ENCODE measurements at places on chromosomes 2 and 18. TPM values are rescaled to one million over a fixed set of nuclear protein-coding genes. Genes with fewer than 3 reads are reported as not detected.

Gene SERPINB12
- total RNA-seq: not detected

Gene EVX2
- total RNA-seq: not detected

Gene TFCP2L1
- 1.9 TPM for total RNA-seq

Gene SATB2
- total RNA-seq: 23.0 TPM

Gene CHRNG
- total RNA-seq: not detected

Gene SERPINB4
- total RNA-seq: 4.3 TPM

DNA sequence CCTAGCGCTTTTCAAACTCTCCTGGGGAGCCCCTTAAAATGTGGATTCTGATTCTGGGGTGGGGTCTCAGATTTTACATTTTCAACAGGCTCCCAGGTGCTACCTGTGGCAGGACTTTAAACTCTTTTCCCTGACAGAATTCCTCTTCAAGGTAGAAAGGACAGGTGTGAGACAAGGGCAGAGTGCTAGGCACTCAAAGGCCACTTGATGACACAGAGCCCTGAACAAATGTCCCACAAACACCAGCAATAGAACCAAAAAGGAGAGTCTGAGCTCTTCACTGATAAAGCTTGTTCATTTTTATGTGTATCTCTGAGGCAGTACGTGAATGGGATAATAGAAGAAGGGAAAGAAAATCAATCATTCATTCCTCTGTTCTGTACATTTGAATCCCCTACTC, 77.7 kb upstream of the PELI1 start:
- DNase-seq: no peak

DNA sequence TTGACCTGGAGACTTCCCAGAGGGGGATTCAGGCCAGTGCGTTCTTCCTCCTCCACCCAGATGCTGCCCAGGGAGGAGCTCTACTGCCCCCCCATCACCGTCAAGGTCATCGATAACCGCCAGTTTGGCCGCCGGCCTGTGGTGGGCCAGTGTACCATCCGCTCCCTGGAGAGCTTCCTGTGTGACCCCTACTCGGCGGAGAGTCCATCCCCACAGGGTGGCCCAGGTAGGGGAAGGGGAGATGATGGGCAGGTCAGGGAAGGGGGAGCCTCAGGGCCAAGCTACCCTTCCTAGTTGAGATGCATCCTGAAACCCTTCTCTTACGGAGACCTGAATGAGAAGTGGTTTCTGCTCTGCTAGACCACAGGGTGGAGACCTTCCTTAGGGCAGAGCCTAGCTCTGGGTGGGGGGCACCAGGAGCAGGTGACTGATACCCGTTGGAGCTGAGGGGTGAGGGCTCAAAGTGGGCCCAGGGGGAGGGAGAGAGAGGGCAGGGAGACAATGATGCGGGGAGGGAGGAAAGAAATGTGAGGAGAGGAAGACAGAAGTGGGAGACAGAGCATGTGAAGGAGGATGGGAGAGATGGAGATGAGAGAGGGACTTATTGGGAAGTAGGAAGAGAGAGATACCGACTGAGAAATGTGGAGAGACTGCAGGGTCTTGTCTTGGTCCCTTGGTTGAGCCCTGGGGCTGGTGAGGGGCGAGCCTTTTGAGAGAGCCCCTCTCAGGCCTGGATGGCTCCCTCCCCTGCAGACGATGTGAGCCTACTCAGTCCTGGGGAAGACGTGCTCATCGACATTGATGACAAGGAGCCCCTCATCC, 159.4 kb downstream of the DYSF start:
- DNase-seq: peak; percentile 8

GRCh38 chr18:7388741-7389140, 157.9 kb downstream of the LRRC30 start:
- no peak for DNase-seq

- no peak for DNase-seq
Measured at GRCh38 chr2:49677227-49677626, 522.9 kb upstream of the FSHR start.

DNA sequence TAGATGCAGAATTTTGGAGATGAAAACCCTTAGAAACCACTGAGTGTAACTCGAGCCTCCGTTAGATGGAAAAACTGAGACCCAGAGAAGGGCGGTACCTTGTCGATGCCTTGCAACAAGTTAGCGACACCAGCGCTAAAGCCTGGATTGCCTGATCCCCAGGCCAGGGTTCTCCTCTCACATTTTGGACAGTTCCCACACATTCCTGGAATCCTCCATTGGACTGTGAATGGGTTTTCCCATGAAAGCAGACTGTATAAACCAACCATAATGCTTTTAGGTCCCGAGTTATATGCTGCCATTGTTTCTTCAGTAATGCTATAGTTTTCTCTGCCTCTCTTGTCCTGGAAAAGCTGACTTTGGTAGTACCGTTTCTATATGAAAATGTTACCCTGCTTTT, 37.1 kb upstream of the LPIN1 start:
- no peak for DNase-seq

DNA sequence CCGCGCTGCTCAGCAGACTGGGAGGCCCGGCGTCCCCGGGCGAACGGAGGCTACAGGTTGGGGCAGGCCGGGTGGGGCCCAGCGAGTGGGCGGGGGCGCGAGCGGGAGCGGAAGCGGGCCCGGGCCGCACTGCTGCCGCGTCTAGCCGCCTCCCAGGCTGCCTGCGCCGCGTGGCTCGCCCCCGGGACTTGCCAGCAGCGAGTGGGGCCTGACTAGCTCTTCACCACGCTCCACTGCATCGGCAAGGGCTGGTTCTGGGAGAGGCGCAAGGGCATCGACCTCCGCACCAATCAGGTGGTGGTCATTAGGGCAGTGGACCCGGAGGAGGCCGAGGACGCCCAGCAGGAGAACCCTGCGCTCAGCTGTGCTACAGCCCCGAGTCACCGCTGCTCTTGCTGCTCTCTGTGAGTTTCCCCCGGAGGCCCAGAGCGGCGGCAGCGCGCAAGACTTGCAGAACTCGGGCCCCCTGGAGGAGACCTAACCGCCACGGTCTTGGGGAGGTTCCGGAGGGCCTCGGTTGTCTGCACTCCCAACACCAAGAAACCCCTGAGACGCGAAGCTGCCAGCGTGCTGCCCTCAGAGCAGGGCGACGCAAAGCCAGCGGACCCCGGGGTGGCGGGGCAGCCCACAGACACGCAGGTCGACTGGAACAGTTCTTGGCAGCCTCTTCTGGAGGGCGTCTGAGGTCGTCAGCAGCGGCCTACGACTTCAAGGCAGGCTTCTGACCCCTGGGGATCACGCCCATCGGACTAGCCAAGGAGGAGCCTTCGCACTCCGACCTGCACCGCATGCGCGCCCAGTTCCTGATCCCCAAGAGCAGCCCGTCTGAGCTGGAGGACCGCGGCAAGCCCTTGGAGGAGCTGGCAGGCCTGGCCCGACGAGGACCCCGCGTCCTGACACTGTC, 27.2 kb upstream of the PTPN2 start:
- DNase-seq: peak; percentile 62

- DNase-seq: no peak
Measured at GRCh38 chr2:180374502-180375281, 367.6 kb upstream of the CWC22 start.

DNA sequence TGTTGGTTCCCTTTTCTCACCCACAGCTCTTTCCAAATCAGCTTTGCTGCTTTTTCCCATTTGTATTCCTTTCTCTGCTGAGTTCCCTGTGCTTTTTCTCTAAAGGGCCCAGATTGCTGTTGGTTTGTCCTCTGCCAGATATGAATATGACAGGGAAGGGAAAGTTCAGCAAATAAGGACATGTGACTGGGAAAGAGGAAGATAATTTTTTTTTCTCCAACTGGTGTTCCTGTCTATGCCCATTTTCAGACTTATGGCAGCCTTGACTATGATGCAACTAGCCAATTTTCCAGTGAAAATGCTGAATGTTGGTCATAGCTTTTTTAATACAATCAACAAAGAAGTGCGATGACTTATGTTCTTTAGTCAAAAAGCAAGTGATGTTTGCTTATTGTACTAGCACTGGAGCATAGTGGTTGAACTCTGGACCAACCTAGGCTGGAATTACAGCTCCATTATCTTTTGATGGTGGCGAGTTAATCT, 7.7 kb downstream of the MDH1 start:
- no peak for DNase-seq

- DNase-seq: no peak
Measured at GRCh38 chr2:112095681-112096080, 40.6 kb downstream of the TMEM87B start.

- DNase-seq: no peak
Measured at GRCh38 chr2:83579507-83579906, 879.6 kb downstream of the SUCLG1 start.

- no peak for DNase-seq
Measured at GRCh38 chr2:8134985-8135682, 546.7 kb upstream of the ID2 start.

DNA sequence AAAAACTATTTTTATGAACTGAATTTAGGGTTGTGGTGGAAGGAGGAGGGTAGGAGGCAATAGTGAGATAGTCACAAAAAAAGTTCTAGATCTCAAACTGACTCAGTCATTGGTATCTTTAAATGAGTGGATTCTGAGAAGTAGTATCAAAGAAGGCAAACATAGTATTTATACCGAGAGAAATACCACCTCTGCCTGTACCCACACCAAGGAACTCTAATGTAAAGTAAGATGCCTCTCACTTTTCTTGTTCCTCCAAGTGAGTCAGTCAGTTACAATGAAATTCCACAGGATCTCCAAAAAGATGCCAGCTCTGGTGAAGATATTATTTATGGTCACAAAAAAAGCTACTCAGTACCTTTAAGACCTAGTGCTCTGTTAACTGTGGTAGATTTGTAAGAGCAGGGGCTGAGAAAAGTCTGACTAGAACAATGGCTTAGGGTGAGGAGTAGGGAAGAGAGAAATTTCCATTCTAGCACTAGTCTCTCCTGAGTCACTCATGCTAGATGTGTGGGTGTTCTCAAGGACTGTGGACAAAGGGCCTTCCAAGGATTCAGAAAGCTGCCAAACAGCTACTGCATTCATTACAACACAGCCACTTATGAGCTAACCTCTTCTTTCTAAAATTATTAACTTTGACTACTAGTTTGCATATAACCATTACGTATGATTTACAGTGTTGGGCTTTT, 36.3 kb downstream of the YWHAQ start:
- no peak for DNase-seq

DNA sequence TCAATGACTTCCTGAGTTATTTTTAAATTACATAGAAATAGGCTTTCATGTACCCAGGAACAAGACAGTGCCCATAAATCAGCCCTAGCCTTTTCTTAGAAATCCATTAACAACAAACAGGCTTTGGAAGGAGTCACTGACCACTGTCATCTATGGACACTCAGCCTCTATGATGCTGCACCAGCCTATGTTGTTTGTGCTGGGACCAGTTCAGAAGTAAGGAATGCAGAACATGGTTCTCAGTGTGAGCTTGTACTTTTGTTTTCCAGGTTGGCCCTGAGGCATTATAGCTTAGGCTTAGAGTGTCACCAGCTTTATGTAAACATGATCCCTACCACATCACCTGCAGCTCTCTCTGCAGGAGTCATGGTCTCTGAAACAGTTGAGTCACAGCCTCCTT, 335.7 kb upstream of the CDH7 start:
- DNase-seq: no peak
